T-helper 1 cell (primary cell): ENCODE measurements at places on chromosomes 16 and 17.

DNA sequence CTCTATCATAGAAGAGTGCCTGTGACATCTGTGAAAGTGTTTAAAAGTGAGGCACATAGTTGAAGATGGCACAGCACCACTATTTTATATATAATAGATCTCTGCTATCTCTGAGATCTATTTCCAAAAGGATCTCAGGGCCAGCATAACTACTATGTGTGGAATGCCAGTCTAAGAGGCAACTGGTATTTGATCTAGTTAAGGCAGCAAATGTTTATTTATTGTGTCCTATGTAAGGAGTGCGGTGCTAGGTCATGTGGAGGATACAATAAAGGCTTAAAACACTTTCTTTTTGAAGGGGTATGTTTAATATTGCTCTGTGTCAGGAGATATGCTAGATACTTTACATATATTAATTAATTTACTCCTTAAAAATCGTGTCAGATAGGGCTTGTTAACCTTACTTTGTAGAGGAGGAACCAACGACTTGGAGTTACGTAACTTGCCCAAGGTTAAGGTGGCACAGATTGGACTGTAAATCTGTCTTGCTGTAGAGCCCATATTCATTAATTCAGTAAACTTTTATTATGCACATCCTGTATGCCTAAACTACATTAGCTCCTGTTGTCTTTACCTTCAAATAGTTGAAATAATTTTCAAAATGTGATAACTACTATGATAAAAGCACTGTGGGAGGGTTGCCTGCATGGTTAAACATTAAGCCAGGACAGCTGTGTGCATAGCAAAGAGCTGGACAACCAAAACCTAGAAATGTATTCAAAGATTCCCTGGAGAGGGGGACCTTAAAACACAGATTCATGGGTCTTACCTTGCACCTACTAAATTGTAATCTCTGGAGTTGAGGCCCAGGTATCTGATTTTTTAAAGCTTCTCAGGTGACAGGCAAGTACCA, 83.3 kb downstream of the NLK start:
- no peak for DNase-seq

DNA sequence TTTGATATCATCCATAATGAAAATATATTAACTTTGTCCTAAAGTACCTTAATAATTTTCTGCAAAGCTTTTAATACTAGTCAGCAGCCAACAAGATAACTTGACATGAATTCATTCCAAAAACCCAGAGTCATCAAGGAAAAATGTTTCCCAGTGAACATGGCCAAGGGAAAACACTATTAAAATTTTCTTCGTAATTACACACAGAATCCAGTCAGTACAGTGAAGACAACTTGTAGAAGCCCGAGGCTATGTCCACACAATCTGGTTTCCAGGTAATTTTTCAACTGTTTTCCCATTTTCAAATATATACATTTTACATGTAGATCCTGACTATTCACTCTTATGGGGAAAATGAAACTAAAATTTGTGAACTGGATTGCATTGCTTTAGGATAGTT, 600.9 kb downstream of the CDH8 start:
- DNase-seq: no peak

DNA sequence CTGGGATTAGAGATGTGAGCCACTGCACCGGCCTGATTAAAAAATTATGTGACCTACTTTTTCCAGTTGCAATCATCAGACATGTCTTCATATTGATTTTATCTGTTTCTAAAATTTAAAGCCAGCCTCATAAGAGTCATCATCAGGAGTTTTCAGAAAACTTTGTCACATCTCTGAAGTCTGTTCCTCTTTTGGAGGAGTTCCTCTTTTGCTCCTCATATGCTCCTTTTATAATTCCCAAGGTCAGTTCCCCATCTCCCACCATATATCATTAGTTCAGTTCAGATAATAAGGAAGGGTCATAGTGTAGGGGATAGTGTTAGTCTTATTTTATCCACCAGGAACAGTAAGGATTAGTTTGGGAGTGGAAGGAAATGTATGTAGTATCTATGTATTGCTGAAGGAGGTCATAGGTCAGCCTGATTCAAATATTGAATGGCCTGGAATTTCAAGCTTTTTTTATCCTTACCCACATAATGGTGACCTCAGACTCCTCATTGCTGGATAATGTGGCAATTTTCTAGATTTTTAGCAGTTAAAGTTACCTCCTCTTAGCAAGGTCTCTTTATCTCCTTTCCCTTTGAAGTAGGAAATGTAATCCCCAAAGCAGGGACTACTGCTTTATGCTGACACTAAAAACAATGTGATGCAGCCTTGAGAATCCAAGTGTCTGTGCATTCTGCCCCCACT, 13.8 kb upstream of the DUSP14 start:
- DNase-seq: no peak

GRCh38 chr16:65289022-65289421, 167.2 kb upstream of the CDH11 start:
- no peak for DNase-seq

GRCh38 chr17:38724337-38724988, 5.7 kb upstream of the CISD3 start:
- no peak for DNase-seq

- no peak for DNase-seq
Measured at GRCh38 chr17:42681976-42682721, at the start of gene CNTNAP1. Gene CNTNAP1, plus strand, starts transcription at chr17:42682531. Its CDS starts 299 bp downstream, at chr17:42682830.

GRCh38 chr16:58454856-58455255, 45.1 kb upstream of the NDRG4 start:
- DNase-seq: no peak

DNA sequence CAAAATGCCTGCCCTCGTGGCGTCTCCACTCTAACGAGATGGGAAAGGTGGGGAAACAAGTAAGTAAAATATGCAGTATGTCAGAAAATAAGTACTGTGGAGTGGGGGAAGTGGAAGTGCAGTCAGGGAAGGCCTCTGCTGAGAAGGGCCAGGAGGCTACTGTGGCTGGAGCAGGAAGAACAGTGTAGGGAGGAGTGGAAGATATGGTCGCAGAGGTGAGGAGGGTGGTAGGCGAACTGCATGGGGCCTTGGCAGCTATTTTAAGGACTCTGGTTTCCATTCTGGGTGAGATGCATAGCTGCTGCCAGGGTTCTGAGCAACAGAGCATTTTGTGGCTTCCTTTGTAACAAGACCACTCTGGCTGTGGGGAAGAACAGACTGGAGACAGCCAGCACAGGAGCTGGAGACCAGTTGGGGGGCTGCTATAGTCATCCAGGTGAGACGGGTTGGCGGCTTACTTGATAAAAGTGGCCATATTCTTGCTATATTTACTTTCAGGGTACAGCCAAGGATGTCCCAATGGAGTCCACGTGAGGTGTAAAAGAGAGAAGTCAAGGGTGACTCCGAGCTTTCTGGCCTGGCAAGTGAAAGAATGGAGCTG, 42.6 kb downstream of the CYTH1 start:
- DNase-seq: no peak

- DNase-seq: no peak
Measured at GRCh38 chr16:85663891-85664321, 24.8 kb downstream of the GINS2 start.

- no peak for DNase-seq
Measured at GRCh38 chr17:81821603-81822311, 11.3 kb downstream of the MCRIP1 start.

GRCh38 chr17:75228305-75228704, 22.8 kb downstream of the NUP85 start:
- DNase-seq: no peak

DNA sequence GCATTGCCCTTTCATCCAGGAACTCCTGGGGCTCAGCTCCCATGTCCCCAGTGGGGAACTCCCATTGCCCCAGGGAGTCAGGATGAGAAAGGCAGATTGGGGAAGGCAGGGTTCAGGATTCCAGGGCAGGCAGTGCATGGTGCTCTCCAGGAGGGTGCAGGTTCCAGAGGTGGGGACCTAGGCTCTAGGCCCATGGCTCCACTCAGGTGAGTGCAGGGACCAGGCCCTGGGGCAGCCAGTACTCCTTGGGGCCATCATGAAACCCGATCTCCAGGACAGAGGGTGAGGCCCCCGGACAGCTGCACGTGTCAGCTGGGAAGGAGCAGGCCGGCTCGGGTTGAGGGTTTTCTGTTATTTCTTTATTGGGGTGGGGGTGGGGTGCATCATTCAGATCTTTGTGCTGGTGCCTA, 1.3 kb upstream of the MTSS2 start:
- no peak for DNase-seq

GRCh38 chr17:22441776-22442175, 749.5 kb downstream of the KCNJ18 start:
- DNase-seq: no peak

GRCh38 chr17:2282297-2282873, 21.2 kb downstream of the SMG6 start:
- DNase-seq: peak; percentile 61

DNA sequence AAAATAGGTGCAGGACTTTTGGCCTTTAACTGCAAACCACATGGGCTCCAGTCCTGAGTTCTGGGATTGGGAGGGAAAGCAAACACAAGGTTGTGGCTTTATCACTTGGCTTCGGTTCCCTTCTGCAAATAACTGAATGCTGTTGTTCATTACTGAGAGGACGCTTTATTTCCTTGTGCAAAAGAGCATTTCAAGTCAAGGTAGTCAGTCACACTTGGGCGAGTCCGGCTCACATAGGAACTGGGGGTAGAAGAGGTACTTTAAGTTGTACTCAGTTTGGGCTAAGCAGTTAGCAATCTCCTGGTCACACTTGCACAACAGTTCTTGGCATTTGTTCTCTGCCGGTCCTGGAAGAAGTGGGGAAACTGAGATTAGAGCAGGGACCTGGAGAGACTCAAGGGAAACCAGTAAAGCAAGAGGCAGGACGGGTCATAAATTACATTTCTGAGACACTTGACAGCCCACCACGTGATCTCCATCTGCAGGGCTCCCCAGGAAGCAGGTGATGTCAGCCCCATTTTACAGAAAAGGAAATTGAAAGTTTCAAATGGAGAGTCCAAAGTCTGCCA, 21.6 kb downstream of the PLA2G10 start:
- no peak for DNase-seq
